ENCODE measurements at places on chromosomes 2 and 18. TPM values are rescaled to one million over a fixed set of nuclear protein-coding genes. Genes with fewer than 3 reads are reported as not detected.
A peak's percentile ranks its signal among the peaks of the same experiment; 100 is the strongest.

DNA sequence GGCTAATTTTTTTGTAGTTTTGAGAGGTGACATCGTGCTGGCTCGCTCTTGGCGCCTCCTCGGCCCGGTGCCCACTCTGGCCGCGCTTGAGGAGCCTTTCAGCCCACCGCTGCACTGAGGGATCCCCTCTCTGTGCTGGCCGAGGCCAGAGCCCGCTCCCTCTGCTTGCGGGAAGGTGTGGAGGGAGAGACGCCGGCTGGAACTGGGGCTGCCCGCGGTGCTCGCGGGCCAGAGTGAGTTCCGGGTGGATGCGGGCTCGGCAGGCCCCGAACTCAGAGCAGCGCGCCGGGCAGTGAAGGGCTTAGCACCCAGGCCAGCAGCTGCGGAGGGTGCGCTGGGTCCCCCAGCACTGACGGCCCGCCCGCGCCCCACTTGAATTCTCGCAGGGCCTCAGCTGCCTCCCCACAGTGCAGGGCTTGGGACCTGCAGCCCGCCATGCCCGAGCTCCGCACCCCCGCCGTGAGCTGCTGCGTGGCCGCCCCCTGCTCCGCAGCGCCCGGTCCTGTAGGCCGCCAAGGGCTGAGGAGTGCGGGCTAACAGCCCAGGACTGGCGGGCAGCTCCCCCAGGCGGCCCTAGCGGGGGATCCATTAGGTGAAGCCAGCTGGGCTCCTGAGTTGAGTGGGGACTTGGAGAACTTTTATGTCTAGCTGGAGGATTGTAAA lies 113.2 kb upstream of the ZSWIM2 start:
- no peaks in the 10 kb centered on the region for H3K36me3 ChIP-seq
- H3K27me3 ChIP-seq, result no peaks in the 10 kb centered on the region
- DNase-seq, result no peak
- H3K4me1 ChIP-seq, result no peaks in the 10 kb centered on the region
- H3K4me3 ChIP-seq, result no peak overlapping the region

Gene STARD6
- total RNA-seq, result not detected

DNA sequence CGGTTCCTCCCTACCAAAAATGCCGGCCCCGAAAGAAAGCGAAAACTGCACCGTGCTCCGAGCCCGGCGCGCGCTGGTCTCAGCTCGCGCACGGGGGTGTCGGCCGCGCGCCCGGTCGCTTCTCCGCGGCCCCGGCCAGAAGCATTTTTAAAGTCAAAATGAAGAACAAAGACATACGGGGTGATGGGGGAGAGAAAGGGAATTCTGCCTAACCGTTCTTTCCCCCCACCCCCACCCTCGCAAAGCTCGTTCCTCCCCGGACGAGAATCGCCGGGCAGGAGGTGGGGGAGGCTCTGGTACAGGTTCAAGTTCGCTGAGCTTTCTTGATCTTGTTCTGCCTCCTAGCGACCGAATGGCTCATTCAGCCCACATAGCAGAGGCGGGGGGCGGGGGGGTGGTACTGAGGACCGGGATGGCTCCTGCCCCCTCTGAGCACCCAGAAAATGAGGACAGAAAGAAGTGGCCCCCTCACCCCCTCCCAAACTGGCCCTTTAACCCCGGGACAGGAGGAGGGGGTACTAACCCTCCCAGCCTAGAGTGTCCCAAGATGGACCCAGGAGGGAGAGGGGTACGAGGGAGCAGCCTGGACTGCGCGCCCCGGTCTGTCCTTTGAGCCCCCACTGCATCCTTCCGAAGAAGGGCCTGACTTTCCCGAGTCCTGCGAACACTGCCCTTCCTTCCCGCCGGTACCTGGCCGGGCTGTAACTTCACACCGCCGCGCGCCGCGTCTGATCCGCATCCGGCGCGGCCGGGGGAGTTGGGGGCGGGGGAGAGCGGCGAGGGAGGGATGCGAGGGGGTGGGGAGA lies 3.1 kb downstream of the BCL11A start:
- no peaks in the 10 kb centered on the region for H3K36me3 ChIP-seq
- peaks cover 80% of the 10 kb centered on the region for H3K27me3 ChIP-seq
- peak overlapping the region; percentile 74 for H3K4me3 ChIP-seq
- H3K27ac ChIP-seq, result peak overlapping the region; percentile 91
- peaks cover 75% of the 10 kb centered on the region for H3K4me1 ChIP-seq

- no peak overlapping the region for H3K27ac ChIP-seq
- H3K4me1 ChIP-seq, result peaks cover 22% of the 10 kb centered on the region
- no peak for DNase-seq
- no peaks in the 10 kb centered on the region for H3K36me3 ChIP-seq
- peaks cover 14% of the 10 kb centered on the region for H3K27me3 ChIP-seq
- no peak overlapping the region for H3K4me3 ChIP-seq
These were observed 4.6 kb downstream of the CDCA7 start for GRCh38 chr2:173359231-173359630.

DNA sequence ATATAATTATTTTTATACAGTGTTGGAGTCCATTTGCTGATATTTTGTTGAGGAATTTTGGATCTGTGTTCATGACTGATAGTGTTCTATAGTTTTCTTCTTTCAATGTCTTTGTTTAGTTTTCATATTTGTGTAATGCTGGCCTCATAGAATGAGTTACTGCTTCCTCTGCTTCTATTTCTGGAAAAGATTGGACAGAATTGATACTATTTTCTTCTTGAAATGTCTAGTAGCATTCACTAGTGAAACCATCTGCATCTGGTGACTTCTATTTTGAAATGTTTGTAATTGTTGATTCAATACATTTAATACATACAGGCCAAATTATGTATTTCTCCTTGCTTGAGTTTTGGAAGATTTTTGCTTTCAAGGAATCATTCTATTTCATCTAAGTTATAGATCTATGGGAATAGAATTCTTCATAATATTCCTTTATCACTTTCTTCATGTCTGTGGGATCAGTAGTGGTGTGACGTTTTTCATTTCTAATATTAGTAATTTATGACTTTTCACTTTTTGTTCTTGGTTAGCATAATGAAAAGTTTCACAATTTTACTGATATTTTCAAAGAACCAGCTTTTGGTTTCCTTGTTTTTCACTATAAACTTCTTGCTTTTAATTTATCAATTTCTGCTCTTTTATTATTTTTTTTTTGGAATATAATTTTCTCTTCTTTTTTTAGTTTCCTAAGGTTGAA lies 509.9 kb upstream of the VRK2 start:
- no peaks in the 10 kb centered on the region for H3K27me3 ChIP-seq
- H3K27ac ChIP-seq, result no peak overlapping the region
- no peaks in the 10 kb centered on the region for H3K36me3 ChIP-seq
- H3K4me1 ChIP-seq, result no peaks in the 10 kb centered on the region
- DNase-seq, result no peak
- no peak overlapping the region for H3K4me3 ChIP-seq

- H3K4me1 ChIP-seq, result peaks cover 5% of the 10 kb centered on the region
- no peaks in the 10 kb centered on the region for H3K27me3 ChIP-seq
- DNase-seq, result no peak
- H3K4me3 ChIP-seq, result no peak overlapping the region
These were observed 29.1 kb downstream of the METTL8 start for GRCh38 chr2:171404719-171405118.

Gene MC5R
- total RNA-seq, result 0.26 TPM
